ENCODE measurements at places on chromosomes 2 and 18. TPM values are rescaled to one million over a fixed set of nuclear protein-coding genes. Genes with fewer than 3 reads are reported as not detected.

DNA sequence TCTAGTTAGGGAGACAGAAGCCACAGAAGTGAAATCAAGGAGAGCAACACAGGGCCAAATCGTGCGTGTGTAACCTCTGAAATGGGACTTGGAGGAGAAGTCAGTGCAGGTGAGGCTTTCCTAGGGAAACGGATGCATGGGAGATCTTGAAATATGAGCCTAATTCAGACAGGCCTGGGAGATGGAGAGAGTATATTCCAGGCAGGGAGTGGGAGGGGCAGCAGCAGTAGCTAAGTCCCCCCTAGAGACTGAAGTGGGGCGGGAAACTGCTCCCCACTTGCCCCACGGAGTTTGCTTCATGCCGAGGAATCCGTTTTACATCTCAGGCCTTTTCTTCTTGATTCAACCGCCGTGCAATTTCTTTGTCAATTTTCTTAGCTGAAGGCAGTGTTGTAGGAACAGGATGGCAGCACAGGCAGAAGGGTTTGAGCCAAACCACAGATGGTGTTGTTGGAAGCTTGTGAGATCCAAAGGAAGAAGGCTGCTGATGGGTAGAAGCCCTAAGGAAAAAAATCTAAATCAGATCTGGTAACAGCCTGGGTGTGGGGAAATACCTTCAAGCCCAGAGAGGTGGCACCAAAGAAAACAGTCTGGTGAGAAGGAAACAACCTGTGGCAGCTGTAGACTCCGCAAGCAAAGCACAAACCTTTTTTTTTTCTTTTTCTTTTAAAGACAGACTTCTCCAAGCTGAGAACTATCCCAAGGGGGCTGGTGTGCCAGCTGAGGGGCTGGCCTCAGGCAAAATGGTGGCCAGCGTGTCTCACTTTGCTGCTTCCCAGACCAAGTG lies 40.2 kb downstream of the EPAS1 start:
- DNase-seq, result no peak

- DNase-seq, result no peak
These were observed 252.9 kb downstream of the PRKCE start for GRCh38 chr2:45904267-45904945.

DNA sequence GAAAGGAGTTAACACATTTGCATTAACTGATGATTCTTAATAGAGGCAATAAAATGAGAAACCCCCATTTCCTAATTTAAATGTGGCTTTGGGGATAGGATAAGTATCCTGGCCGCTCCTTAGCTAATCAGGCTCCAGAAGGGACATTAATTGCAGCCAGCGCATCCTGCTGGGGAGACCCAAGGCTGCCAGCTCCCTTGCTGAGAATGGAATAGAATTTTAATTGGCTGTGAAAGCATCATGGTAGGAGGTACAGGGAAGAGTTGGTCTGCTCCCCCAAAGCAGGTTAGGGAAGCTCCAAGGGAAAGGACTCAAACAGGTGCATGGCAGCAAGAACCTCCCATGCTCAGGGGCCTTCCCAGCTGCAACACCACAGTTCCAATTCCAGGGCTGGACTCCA lies 71.4 kb downstream of the MARCHF4 start:
- no peak for DNase-seq

The SERPINB10 gene
- total RNA-seq, result 0.98 TPM

- DNase-seq, result no peak
These were observed 594 bp downstream of the RAD51AP2 start for GRCh38 chr2:17517481-17518211.

DNA sequence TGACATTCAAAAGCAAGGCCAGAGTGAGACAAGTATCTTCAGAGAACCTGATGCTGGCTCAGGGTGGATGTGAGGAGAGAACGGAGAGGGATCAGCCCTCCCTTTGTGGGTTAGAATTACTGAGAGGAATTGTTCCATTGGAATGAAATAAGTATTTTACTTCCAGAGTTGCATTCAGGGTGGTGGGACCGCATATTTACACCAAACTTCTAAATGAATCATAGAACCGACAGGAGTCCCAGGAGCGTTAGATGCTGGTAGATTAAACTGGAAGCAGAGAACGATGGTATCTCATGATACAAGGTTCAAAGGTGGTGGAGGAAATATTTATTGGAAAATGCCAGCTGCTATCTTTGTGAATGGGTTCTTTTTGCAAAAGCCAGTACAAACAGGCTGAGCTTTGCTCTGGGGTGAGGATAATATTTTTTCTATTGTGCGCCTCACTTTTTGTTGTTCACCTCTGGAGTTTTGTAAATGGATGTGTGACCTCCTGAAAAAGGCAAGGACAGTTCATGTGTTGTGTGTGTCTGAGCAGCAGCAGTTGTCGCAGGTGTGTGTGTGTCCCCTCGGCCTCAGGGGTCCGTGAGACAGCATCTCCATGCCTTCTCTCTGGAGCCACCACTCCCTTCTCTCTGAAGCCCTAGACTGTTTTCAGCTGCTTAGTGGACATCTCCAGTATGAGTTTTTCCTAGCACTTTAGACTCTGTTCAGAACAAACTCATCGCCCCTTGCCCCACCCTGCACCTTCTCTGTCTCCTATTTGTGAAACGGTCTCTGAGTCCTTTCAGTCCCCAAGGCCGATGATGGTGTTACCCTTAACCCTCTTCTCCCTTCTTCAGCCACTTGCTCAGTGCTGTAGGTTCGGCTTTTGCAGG lies 17.8 kb downstream of the MTCL1 start:
- peak; percentile 54 for DNase-seq

The PRSS56 gene
- not detected for total RNA-seq

The GNAL gene
- 23.3 TPM for total RNA-seq

DNA sequence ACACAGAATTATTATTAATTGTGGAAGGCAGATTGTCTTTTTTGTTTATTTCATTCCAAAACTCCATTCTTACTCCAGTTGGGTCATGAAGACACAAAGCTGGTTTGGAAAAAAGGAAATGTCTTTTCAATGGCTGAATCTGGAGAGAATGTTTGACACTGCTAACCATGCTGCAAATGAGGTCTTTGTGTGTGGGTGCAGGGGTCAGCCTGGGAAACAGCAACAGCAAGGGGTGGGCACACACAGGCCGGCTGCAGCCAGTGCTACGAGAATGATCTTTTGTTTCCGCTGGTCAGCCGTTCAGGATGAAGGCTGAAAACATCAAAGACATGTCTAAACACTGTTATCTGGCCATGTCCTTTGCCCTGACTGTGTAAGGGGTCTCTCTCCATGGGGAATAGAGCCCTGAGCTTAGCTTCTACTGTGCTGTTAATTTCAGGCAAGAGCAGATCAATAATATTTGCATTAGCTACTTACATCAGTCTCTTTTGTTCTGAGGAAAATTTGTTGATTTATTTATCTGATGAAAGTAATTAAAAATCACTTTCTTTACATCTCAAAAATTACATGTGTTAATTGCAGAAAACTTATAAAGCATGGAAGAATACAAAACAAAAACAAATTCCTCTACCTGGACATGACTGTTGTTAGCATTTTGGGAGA lies 33.3 kb upstream of the E2F6 start:
- no peak for DNase-seq

The SERPINB12 gene
- 20.1 TPM for total RNA-seq

The PLEK gene
- total RNA-seq, result 4.4 TPM

The REG3A gene
- not detected for total RNA-seq

The NIFK gene
- total RNA-seq, result 33.1 TPM

DNA sequence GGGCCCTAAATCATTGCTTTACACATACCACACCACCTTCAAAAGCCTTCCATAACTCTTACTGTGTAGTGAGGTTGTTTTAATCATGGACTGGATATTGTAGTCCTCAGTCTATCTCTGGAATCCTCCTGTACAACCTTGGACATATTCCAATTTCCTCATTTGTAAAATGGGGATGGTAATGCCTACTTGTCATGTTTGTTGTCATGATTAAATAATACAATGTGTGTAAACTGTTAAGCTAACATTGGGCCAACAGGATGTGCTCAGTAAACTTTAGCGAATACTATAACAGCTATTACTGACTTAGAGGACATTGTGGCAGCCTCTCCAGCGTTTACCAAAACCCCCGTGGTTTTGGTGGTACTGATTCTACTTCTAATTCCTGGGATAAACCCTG lies 74.7 kb upstream of the PTPRM start:
- DNase-seq, result no peak

The FEV gene
- not detected for total RNA-seq

DNA sequence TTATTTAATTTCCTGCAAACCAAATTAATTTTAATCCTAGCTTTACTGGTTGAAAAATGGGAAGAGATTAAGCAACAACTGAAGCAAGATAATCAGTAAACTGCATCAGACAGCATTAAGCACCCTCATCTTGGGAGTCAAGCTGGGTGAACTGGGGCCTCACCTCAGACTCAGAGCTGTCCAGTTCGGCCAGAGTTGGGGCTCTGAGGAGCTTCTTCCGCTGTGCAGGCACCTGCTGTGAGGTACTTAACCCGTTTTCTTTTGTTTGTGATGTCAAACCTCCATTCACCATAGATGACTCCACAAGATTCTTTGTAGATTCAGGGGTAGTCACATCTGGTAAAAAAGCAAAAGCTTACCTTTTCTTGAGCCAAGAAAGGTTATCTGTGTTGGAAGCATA lies 71.8 kb downstream of the PRELID3A start:
- DNase-seq, result no peak

- no peak for DNase-seq
These were observed 3.6 kb downstream of the ACTR1B start for GRCh38 chr2:97660044-97660774.

The RBM44 gene
- 0.98 TPM for total RNA-seq

The ALPG gene
- not detected for total RNA-seq

The PLB1 gene
- total RNA-seq, result 2.5 TPM

The NRP2 gene
- total RNA-seq, result 65.6 TPM

The IL1A gene
- total RNA-seq, result 0.98 TPM

Data from vagina (tissue), 2 donors.